ENCODE measurements at places on chromosomes 5 and 9. TPM values are rescaled to one million over a fixed set of nuclear protein-coding genes. Genes with fewer than 3 reads are reported as not detected.

DNA sequence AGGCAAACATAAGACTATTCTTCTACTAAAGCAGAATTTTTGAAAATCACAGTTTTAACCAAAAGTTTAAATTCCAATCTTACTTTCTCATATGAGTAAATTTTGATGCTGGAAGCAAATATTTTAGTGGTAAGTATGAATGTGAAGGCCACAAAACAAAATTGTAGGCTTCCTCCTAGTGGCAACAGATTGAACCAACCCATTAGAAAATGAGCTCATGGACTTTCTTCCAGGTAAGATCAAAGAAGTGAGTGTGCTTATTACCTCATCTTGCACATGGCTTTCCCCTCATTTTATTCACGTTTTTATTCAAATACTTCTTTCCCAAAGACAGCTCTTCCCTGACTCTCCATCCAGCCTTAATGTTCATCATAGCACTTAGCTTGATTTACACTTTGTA is 16.5 kb upstream of the RLN2 start:
- DNase-seq, result no peak

GRCh38 chr9:130707225-130707976 is 13.8 kb downstream of the EXOSC2 start:
- DNase-seq, result no peak

- no peak for DNase-seq
Observed at GRCh38 chr5:109917154-109917546, 227.4 kb downstream of the MAN2A1 start.

Gene PTGES
- 14.1 TPM for total RNA-seq

DNA sequence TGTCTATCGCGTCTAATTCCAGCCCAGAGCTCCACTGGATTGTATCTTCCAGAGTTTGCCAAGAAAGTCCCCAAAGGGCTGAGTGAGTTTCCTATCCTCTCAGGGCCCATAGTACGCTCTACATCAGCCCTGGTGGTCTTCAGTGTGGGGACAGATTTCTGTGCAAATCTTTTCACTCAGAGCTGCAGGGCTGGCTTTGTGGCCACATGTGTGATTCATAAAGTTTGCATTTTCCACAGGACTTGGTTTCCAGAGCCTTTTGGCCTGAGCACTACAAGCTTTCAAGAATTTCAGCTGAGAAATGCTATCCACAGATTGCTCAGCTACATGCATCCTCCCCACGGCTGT is 76.7 kb upstream of the CXCL14 start:
- DNase-seq, result no peak

Gene ALG2
- total RNA-seq, result 37.1 TPM

GRCh38 chr5:29899583-29899982 is 1293.9 kb upstream of the CDH6 start:
- DNase-seq, result no peak

Measured in mesenteric fat pad (tissue), 1 donor.